Right ventricle myocardium superior (tissue), 1 donor: ENCODE measurements at places on chromosomes 16 and 17. TPM values are rescaled to one million over a fixed set of nuclear protein-coding genes. Genes with fewer than 3 reads are reported as not detected.

CDYL2 gene
- total RNA-seq, result 2.9 TPM

TP53TG3C gene
- total RNA-seq, result not detected

- DNase-seq, result peak; percentile 27
These were observed 61.4 kb downstream of the SRCIN1 start for GRCh38 chr17:38544175-38544838.

DNA sequence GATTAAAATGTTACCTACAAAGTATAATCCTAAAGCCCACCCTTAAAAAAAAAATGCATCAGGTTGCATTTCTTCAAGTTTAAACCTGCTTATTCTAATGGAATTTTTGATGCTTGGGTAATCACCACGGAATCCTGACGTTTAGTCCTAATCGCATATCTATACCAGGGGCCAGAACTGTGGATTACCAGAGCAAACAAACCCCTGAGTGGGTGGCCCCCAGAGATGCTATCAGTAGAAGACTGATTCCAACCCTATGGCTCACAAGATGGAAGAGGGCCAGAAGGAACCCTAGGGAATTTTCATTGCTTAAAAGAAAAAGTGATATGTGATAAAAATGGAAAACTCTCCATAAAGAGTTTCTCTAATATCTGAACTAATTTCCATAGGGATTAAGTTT is 152.2 kb upstream of the NOG start:
- no peak for DNase-seq

DNA sequence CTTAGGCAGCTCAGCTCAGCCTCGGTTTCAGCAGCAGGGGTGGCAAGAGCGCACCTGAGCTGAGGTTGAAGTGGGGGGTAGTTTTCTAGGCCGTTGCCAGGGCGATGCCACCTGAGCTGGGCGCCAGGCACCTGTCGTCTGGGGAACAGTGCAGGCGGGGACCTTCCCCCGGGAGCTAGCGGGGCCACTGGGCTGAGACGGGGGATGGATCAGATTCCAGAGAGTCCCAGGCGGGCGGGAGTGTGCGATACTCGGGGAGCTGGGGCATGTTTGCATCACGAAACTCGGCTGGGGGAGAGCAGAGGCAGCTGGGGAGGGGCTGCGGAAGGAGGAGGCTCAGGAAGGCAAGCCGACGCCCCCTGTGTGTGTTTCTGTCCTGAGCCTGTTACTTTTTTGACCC is 477 bp upstream of the CLDN9 start:
- DNase-seq, result no peak

DNA sequence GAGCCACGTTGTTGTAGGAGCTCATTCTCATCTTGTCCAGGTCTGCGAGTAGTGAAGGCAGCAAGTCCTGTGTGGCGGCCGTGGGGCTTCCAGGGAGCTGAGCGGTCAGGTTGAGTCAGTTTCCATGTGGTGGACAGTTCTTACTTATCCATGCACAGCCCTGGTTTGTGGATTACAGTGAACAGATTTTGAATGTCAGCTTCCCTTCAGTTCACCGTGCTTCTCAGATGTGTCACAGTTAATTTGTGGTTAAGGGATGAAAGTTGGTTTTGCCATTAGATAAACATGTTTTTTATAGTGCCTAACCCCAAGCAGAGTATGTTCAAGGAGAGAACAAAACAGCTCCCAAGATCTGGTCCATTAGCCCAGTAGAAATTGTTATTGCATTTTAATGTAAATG is 103.1 kb downstream of the RPTOR start:
- DNase-seq, result no peak

- no peak for DNase-seq
These were observed 8.0 kb downstream of the TLCD3A start for GRCh38 chr17:740240-741017.

DNA sequence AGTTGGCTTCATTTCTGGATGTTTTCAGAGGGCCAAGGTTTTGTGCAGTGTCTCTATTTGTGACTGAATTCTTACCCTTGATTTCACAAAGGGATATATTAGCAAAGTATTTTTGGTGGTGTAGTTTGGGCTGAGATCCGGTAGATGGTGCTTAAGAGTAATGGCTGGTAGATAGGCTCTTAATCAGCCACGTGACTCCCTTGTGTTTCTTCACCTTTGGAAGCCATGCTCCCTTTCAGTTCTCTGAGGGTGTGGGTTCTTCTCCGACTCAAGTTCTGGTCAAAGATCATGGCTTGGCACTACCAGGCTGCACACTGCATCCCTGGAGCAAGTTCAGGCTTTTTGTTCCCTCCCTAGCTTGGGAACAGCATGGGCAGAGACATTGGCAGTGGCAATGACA is 887.3 kb downstream of the CDH8 start:
- peak; percentile 11 for DNase-seq

- no peak for DNase-seq
These were observed 23.1 kb upstream of the CDC6 start for GRCh38 chr17:40264458-40265185.

- no peak for DNase-seq
These were observed 15.0 kb downstream of the GAA start for GRCh38 chr17:80116276-80116920.
